Uterus (tissue), 4 donors: ENCODE measurements at places on chromosomes 6 and 20. TPM values are rescaled to one million over a fixed set of nuclear protein-coding genes. Genes with fewer than 3 reads are reported as not detected.

GRCh38 chr6:138647006-138647405, 126.6 kb upstream of the CCDC28A start:
- DNase-seq = no peak

GRCh38 chr6:56963043-56963442, 8.1 kb downstream of the BEND6 start:
- no peak for DNase-seq

- DNase-seq = no peak
Observed at GRCh38 chr20:3729811-3730540, 2.5 kb upstream of the HSPA12B start.

GRCh38 chr20:46770330-46771194, 61.1 kb downstream of the SLC2A10 start:
- DNase-seq = no peak

DNA sequence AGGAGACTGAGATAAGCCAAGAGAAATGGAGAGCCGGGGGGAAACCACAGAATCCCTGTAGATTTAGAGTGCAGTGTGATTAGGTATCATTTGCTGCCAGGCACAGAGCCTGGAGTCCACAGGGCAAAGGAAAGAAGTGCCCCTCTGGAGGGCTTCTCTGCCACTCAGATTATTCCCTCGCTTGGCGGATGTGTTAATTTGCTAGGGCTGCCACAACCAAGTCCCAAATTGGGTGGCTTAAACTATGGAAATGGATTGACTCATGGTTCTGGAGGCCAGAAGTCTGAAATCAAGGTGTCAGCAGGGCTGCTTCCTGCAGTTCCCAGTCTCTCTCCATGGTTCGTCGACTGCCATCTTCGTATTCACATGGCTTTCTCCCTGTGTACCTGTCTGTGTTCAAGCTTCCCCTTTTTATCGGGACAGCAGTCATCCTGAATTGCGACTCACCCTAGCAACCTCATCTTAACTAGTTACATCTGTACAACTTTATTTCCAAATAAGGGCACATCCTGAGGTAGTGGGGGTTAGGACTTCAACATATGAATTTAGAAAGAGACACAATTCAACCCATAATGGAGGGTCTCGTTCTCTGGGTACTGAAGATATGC, 122.2 kb downstream of the ANKRD60 start:
- DNase-seq = no peak

DNA sequence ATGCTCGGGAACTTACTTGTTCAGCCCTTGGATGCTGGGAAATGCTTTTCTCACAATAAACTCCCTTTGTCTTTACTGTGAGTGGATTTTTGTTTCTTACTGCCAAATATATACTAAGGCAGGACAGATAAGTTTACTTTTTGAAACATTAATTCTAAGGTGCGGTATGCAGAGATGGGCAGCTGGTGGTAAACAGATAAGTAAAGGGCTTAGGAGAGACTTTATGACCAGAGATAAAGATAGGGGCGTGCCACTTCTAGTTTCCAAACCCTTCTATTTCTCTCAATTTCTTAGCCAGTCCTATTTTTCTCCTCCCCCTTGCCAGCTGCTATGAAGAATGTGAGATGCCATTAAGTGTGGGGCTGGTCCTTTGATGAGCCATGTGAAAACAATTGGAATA, 16.3 kb downstream of the SAMD3 start:
- no peak for DNase-seq

DNA sequence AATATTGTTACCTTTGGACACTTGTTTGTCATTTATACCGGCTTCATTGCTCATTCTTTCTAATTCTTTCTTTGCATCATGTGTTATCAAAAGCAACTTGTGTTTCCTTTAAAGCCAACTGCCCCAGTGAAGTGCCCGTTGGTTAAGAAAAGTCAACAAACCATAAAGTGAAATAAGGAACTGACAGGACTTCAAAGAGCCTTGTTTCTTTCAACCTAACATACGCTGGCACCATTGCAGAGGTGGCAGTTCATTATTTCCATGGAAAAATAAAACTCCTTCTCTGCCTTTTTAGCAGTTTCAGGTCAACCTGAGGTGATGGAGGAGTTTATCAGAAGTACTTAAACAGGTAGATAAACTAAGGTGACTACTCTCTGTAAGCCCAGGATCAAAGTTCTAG, 28.8 kb downstream of the FERMT1 start:
- no peak for DNase-seq

GRCh38 chr6:50271266-50271665, 221.5 kb upstream of the DEFB112 start:
- no peak for DNase-seq

DNA sequence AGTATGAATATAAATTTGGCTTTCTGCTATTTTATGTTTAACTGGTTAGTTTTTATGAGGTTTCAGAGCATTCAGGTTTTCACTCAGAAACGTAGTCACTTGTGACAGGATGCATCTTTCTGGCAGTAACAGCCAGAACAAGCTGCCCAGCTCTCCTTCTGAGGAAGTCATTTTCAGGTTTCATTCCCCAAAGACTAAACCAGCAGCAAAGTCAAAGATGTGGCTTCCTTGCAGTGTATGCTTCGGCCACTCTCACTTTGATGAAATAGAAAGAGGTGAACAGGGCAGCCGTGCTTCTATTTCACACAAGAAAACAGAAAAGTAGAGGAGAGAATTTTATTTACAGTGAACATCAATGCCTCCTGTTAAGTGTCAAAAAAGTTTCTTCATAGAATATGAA, 469.1 kb downstream of the BTBD3 start:
- DNase-seq = no peak

- no peak for DNase-seq
Observed at GRCh38 chr6:87054143-87054833, 40.6 kb downstream of the CGA start.

DNA sequence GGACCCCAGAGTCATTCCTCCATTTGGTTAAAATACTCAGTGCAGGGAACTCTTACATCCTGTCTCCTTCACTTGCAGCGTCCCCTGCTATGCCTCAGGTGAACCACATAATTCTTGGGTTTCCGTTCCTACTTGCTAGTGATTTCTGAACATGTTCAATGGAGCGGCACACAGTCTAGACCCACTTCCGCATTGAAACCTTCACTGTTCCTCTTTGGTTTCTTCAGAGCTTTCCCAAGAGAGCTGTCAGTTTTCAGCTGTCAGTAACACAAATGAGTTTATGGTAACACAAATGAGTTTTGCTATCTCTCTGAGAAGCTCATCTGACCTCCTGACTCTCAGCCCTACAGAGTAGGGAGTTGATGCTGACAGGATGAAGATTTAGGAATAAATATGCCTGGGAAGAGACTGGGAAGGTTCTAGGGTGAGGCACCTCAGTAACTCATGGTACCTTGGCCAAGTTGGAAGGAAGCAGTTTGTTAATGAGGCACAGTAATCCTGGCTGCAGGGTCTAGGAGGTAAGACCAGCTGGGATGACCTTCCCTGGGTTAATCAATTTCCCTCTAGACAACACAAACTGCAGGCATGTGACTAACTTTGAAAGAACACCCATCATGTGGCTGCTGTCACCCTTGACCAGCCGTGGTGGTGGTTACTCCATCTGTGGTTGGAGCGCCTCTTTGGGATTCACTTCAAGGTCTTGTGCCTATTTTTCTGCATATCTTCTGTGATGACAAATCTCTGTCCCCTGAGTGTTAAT, 5.4 kb downstream of the SYS1 start:
- no peak for DNase-seq

The PIGU gene
- 9.7 TPM for total RNA-seq

The TMEM244 gene
- total RNA-seq = not detected

The GNMT gene
- 1.7 TPM for total RNA-seq

The PKIB gene
- not detected for total RNA-seq
